ENCODE measurements at places on chromosomes 1 and 21.

GRCh38 chr21:39317134-39318090 lies 4.0 kb upstream of the BRWD1 start:
- DNase-seq: no peak

DNA sequence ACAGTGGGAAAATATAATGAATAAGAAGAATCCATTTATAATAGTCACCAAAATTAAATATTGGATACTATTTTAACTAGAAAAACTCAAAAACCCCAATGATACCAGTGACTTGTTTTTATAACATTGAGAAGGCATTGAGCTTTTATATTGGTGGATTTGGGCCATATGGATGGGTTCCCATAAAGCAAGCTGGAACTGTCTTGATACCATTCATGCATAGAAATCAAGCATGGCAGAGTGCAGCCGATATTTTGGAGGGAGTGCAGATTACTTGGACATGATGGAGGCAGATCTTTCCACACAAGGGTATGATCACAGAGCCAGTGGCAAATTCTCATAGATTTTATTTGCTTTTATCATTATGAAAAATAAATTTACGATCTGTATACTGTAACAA lies 3.8 kb upstream of the RWDD3 start:
- DNase-seq: no peak

- no peak for DNase-seq
Observed at GRCh38 chr21:45515241-45516061, 26.8 kb downstream of the SLC19A1 start.

GRCh38 chr1:67956116-67956515 lies 94.3 kb downstream of the DIRAS3 start:
- no peak for DNase-seq

DNA sequence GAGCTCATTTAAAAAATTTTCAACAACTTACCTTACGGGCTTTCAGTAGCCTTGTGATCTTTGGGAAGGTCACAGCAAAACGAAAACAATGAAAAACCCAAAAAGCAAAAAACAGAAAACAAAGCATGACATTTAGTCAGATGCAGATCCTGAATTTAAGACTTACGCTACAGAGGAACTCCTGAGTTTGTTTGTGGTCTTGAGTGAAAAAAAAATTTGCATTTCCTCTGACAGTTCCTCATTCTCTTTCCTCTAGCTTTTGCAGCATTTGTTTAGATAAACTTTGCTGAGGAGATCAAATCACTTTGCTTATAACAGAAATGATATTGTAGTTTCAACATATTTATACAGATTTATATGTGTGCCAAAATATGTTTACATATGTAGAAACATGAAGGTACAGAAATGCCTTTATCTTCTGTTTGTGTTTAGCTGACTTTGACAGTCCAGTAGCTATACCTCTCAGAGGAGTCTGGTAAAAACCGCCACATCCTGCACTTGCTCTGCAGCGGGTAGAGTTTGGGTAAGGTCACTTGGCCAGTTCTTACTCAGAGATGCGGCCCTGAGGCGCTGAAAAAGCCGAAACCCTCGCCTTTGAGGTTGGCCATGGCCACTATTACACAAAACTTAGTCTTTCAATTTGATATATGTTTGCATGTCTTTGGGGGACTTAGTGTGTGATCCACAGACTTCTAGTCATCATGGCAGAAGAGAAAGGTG lies 142.5 kb downstream of the TNR start:
- DNase-seq: no peak

GRCh38 chr1:202987922-202988583 lies 19.1 kb upstream of the TMEM183A start:
- no peak for DNase-seq

- no peak for DNase-seq
Observed at GRCh38 chr1:116874733-116875249, 34.9 kb upstream of the PTGFRN start.

DNA sequence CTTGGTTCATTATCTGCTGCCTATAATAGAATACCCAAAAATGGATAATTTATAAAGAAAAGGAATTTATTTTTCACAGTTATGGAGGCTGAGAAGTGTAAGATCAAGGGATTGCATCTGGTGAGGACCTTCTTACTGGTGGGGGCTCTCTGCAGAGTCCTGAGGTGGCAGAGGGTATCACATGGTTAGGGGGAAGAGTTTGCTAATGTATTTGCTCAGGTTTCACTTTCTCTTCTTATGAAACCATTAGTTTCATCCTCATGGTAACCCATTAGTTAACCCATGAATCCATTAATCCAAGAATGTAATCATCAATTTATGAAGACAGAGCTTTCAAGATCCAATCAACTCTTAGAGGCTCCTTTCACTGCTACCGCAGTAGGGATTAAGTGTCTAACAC lies 120.6 kb downstream of the DNM3 start:
- DNase-seq: no peak

- DNase-seq: no peak
Observed at GRCh38 chr1:184940226-184940625, 34.1 kb downstream of the NIBAN1 start.
